Activated T-cell treated with anti-CD3 and anti-CD28 coated beads, Interleukin-2, amount 50 U/mL, for 4 hours (primary cell): ENCODE measurements at places on chromosomes 11 and 22. TPM values are rescaled to one million over a fixed set of nuclear protein-coding genes. Genes with fewer than 3 reads are reported as not detected.
A peak's percentile ranks its signal among the peaks of the same experiment; 100 is the strongest.

GRCh38 chr11:3946455-3947017, 91.1 kb downstream of the STIM1 start:
- DNase-seq = no peak

DNA sequence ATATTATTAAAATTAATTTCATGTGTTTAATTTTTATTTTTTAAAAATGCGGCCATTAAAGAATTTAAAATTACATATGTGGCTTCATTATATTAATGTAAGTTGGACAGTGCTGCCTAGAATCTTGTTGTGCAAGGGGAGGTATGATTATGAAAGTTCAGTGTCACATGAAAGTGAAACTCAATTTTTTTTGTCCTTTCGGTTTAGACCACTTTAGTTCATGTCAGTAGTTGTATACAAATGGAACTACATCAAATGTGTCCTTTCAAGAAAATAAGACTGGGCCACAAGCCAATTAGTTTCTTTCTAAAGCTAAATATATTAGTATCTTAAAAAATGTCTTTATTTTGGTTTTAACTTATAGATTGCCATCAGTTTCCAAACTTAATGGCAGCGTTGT, 35.7 kb downstream of the TBCEL start:
- DNase-seq = no peak

- no peak for DNase-seq
Measured at GRCh38 chr11:121814962-121815361, 301.1 kb downstream of the BLID start.

DNA sequence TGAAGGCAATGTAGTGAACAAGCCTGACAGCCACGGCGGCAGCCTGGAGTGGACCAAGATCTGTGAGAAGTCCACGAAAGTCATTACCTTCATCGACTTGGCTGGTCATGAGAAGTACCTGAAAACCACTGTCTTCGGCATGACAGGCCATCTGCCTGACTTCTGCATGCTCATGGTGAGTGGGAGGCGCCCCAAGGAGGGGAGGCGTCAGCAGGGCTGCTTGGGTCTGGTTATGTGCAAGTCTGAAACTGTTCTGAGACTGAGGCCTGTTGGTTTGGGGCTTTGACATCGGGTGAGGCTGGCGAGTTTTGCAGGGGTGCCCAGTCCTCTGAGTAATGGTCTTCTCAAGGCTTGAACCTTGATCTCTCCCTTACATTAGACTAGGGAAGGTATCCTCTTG, 11.1 kb downstream of the GTPBP1 start:
- no peak for DNase-seq

- DNase-seq = no peak
Measured at GRCh38 chr11:35887737-35888136, 56.1 kb upstream of the LDLRAD3 start.

DNA sequence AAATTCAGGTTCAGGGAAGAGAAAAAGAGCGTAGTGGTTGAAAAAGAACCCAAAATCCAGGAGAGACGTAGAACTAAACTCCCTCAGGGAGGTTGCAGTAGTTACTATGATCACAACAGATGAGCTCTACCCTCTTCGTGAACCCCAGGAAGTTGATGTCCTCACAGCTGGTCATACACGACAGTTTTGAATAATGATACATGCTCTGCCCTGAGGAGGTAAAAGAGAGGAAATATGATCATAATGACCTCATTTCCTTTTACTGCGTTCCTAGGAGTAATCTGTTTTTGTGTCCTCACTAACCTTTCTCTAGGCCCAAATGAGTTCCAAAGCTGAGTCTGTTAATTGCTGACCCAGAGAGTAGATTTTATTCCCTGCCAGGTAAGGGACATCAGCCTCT, 1.3 kb downstream of the PATE2 start:
- no peak for DNase-seq

DNA sequence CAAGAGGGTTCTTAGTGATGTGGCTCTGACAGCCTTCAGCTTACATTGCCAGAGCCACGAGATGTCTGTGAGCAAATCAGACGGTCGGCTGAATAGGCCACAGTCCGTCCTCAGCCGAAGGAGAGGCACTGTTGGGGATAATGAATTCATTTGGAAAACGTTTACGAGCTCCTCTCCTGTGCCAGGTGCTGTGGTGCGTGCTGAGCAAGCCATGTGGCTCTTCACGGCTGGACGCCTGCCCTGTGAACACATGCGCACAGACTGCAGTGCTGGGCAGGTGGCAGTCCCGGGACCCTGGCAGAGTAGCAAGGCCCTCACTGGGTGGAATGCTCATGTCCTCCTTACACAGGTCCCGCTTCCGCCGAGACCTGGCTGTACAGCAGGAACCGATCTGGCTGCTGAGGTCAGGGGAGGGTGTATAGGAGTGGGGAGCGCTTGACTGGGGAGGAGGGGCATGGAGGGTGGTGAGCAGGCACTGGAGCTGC, 6.8 kb downstream of the TBC1D22A start:
- DNase-seq = no peak

GRCh38 chr11:124799348-124800225, 619 bp downstream of the MSANTD2 start:
- peak; percentile 28 for DNase-seq

DNA sequence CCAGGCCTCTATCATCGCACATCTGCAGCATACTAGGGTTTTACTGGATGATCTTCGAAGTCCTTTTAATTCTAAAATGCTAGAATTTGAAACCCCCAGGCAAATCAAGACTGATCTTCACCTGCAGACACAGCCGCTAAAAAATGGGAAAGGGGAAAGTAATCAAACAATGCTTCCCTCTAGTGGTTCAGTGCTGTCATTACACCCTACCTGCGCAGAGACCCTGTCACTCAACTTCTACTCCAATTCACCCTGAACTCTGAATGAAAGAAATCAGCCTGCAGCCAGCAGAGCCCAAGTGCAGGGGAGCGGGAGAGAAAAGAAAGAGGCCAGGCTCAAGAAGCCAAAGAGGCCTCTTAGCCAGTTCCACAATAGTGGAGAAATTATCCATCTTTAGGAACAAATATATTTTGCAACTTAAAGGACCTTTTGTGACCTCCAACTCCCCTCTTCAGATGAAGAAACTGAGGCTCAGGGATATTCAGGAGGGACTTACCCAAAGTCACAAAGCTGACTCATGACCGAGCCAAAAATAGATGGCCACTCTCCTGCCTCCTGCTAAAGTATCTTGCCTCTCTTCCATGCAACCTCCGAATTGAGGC, 33.0 kb downstream of the SERGEF start:
- peak; percentile 14 for DNase-seq

- DNase-seq = peak; percentile 43
Measured at GRCh38 chr22:39405346-39406085, 5.9 kb downstream of the TAB1 start.

GRCh38 chr11:109275931-109276330, 146.1 kb upstream of the C11orf87 start:
- no peak for DNase-seq

- no peak for DNase-seq
Measured at GRCh38 chr11:117743121-117743815, 53.7 kb downstream of the DSCAML1 start.

DNA sequence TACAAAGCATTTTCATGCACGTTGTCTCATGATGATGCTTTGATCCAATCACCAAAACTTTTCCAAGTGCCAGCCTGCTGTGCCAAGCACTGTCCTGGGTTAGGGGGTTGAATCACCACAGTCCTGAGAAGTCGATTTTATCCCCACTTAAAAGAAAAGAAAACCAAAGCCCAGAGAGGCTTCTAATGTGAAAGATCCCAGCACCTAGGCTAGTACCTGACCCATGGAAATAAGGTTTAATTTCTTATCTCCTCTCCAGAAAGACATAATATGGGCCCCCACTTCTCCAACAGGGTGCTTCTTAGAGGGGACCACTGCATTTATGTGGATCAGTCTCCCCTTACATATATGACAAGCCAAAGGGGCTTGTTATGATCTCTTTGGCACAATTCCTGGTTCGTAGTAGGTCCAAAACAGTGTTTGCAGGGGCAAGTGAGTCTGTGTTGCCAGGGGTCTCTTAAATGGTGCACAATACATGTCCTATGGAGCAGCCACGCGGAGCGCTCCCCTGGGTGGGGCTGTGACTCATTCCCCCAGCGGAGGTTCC, 1.9 kb upstream of the BCL9L start:
- no peak for DNase-seq

GRCh38 chr11:73787051-73787642, 527 bp upstream of the MRPL48 start:
- DNase-seq = no peak

DNA sequence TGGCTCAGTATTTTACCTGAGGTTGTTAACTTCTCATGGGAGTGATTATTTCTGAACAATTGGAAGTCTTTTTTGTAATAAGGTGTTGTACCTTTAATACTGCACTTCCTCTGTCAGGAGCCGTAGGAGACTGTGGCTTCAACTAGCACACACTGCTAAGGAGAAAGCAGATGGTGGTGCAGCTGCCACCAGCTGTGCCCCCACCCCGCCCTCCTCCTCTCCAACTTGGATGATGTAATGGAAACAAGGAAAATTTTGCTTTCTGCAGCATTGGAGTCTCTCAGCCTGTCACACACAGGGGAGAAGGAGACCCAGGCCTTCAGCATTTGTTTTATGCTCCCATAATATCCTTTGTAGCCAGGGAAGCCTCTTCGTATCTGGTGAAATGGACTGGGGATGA, 91.2 kb downstream of the TEAD1 start:
- no peak for DNase-seq

GRCh38 chr11:62984451-62984991, at the start of gene SLC22A6:
Gene SLC22A6, minus strand, starts transcription at chr11:62984967. Its CDS starts 277 bp downstream, at chr11:62984690.
- DNase-seq = no peak

GRCh38 chr11:126547691-126548090, 192.2 kb downstream of the ST3GAL4 start:
- DNase-seq = no peak

DNA sequence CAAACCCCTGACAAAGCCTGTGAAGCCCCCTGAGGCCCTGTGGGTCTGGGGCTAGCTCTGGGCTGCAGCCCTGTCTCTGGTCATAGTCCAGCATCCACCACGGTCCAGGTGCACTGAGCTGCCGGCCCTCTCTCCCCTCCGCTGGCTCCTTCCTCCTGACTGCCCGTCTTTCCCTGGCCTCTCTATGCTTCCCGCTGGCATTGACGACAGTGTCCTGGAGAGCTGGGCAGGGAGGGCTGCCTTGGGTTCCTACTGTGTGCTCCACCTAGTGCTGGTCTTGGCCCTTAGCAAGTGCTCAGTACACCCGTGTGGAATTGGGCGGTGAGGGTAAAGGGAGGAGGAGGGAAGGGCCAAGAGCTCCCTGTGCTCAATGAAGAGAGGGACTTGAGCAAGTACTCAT, 868 bp upstream of the MYEOV start:
- DNase-seq = no peak

GRCh38 chr22:43829904-43830851, 18.1 kb upstream of the EFCAB6 start:
- no peak for DNase-seq

- no peak for DNase-seq
Measured at GRCh38 chr22:48500471-48501230, 1327.0 kb downstream of the BRD1 start.

DNA sequence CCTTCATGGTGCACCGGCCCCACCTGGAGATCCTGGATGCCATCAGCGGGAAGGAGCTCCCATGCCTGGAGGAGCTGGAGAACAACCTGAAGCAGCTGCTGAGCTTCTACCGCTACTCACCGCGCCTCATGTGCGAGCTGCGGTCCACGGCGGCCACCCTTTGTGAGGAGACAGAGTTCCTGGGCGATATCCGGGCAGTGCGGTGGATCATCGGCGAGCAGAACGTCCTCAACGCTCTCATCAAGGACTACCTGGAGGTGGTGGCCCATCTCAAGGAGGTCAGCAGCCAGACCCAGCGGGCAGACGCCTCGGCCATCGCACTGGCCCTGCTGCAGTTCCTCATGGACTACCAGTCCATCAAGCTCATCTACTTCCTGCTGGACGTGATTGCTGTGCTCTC, 59.2 kb downstream of the SYT13 start:
- DNase-seq = no peak

DNA sequence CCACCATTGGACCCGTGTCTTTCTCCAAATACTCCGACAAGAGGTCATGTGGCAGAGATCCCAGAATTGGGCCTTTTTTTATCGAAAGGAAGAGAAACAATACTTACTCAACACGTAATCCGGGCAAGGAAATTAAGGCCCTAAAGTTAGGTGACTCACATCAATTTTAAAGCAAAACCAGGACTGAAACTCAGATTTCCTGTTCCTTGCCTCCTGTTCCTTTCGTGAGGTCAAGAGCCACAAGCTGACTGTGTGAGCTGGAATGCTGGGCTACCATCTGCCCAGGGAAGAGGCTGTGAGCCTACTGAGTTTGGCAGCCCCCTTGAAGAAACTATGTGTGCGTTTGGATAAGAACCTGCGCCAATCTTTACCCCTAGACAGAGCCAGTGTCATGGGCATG, 27.1 kb upstream of the MRGPRX2 start:
- DNase-seq = no peak

DNA sequence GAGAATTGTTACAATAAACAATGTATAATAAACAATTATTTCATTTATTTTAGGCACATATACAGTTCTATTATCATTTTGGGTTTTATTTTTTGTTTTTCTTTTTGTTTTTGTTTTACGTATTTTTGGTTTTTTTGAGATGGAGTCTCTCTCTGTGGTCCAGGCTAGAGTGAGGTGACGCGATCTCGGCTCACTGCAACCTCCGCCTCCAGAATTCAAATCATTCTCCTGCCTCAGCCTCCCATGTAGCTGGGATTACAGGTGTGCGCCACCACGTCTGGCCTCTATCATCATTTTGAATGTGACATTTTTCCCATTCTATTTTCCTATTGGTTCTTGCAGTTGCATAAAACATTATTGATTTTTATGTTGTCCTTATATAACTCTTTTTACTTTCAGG, 20.4 kb upstream of the OR52A1 start:
- DNase-seq = no peak

DNA sequence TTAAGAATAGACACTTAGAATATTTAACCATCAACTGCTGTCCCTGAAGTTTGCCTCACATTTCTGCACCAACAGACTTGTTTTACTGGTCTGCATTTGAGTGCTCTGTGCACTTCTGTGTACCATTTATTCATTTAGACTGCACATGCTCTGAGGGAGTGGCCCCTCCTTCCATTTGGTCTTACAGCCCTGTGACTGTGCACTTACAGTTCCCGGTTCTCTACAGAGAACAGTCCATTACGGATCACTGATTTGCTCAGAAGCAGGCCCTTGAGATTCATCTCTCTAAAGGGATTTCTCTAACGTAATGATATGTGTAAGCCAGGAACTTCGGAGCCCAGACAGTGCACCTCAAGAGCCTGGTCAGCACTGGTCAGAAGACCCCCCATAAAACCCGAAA, 247.3 kb upstream of the BLID start:
- no peak for DNase-seq

- no peak for DNase-seq
Measured at GRCh38 chr11:128026596-128026995, 560.8 kb downstream of the ETS1 start.

- DNase-seq = no peak
Measured at GRCh38 chr11:124310721-124311120, 3.0 kb downstream of the OR8D1 start.

GRCh38 chr11:72223615-72224563, 678 bp upstream of the INPPL1 start:
- peak; percentile 33 for DNase-seq

Gene CD3G
- 102 TPM for total RNA-seq

Gene ASCL2
- total RNA-seq = 1.2 TPM

Gene HMOX1
- total RNA-seq = 1.2 TPM

Gene TEF
- total RNA-seq = 3.6 TPM

Gene FHIP1B
- total RNA-seq = 22.9 TPM

Gene SPECC1L
- total RNA-seq = 33.6 TPM

Gene GTSE1
- 2.2 TPM for total RNA-seq

Gene MFRP
- not detected for total RNA-seq

Gene OTOG
- total RNA-seq = not detected

Gene PRSS23
- total RNA-seq = 12.1 TPM

Gene ALDH3B1
- 0.08 TPM for total RNA-seq

Gene OR52E4
- not detected for total RNA-seq

Gene OR8G1
- total RNA-seq = not detected

Gene CALCB
- 1.3 TPM for total RNA-seq

Gene BCO2
- 0.73 TPM for total RNA-seq
